ENCODE measurements at places on chromosomes 6 and 20.

GRCh38 chr20:63843778-63844177, 12.7 kb upstream of the ZBTB46 start:
- no peak for DNase-seq

- no peak for DNase-seq
Observed at GRCh38 chr20:8250539-8251200, 118.6 kb downstream of the PLCB1 start.

- no peak for DNase-seq
Observed at GRCh38 chr6:39992861-39993622, 58.8 kb upstream of the MOCS1 start.

- no peak for DNase-seq
Observed at GRCh38 chr6:121600389-121601168, 165.1 kb downstream of the GJA1 start.

GRCh38 chr20:36784900-36785299, 11.3 kb upstream of the DSN1 start:
- no peak for DNase-seq

GRCh38 chr6:108686896-108687295, 126.2 kb downstream of the FOXO3 start:
- no peak for DNase-seq

GRCh38 chr20:31440012-31440659, at the start of gene DEFB123:
Gene DEFB123 (plus strand): TSS chr20:31440632. CDS start chr20:31440699, 67 bp downstream.
- DNase-seq = no peak

- no peak for DNase-seq
Observed at GRCh38 chr6:144331491-144331969, 46.4 kb downstream of the UTRN start.

DNA sequence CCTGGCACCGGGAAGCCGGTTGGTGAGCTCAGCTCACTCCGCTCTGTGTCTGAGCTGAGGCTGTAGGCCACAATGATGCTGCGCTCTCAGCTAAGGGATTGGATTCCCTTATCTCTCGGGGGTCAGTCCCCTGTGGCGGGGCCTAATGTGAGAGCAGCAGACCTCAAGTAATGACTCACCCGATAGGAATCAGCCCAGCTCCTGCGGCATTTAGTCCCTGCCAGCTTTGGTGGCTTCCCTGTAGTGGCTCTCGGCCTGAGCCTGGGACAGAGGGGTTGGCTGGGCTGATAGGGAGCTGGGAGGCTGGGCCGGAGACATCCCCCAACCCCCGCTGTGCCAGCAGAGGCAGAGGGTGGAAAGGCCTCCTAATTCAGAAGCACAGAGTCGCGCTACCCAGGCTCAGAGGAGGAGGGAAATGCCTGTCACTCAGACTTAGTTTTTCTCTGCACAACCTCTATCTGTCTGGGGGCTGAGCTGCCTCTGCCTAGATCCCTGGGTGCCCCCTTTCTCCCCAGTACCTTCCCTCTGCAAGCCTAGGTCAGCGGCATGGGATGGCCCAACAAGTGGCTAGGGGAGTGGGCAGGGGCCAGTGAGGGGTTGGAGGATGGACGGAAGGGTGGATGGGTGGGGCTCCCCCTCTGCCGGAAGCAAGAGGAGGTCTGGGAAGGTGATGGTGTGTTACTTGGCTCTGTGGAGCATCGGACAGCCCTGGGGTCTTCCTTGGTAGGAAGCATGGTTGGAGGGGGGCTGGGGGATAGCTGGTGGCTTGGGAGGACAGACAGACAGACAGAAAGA, 92.2 kb downstream of the CDH22 start:
- DNase-seq = no peak

- DNase-seq = no peak
Observed at GRCh38 chr6:35258858-35259193, 709 bp upstream of the ZNF76 start.
